ENCODE measurements at places on chromosomes 13 and 19. TPM values are rescaled to one million over a fixed set of nuclear protein-coding genes. Genes with fewer than 3 reads are reported as not detected.

DNA sequence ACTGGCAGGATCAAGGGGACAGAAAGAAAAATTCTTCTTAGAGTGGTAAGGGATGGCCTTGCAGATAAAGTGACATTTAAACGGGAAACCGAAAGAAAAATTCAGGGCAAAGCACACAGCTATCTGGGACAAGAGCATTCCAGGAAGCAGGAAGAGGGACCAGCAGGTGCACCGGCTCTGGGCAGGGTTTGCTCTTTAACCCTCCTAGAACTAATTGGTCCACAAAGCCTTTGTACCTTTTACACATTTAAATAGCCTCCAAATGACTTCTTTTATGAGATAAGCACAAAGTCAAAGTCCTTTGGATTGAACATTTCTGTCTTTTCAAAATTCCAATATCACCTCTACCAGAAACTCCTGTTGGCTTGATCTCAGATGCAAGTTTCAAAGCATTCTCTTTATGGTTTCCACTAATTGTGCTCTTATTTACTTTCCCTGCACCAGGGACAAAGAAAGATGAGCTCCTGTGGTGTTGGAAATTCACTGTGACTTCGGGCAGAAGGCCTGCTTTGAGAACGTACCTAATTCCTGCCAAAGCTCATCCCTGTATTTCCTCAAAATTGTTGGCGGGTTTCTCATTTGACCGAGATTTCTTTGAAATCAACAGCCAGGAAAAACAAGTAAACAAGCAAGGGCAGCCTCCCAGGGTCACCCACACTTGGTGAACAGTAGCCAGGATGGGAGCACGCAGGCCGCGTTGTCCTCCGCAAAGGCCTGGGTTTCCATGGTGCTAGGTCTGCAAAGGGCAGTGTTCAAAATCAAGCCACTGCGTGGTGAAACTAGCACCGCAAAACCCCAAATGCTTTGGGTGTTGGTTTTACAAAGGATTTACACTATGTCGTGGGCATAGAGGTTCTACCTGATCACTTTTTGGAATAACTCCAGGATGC is 98.6 kb downstream of the IRS2 start:
- DNase-seq: no peak

The SHISA7 gene
- not detected for total RNA-seq

- DNase-seq: no peak
These were observed 326.0 kb downstream of the GPC6 start for GRCh38 chr13:93552596-93552995.

GRCh38 chr13:20828539-20829364 is 55.0 kb upstream of the EEF1AKMT1 start:
- peak; percentile 81 for DNase-seq

GRCh38 chr13:27405546-27406134 is 18.8 kb upstream of the GTF3A start:
- no peak for DNase-seq

- DNase-seq: peak; percentile 35
These were observed 109.7 kb downstream of the NUFIP1 start for GRCh38 chr13:44879452-44880058.

DNA sequence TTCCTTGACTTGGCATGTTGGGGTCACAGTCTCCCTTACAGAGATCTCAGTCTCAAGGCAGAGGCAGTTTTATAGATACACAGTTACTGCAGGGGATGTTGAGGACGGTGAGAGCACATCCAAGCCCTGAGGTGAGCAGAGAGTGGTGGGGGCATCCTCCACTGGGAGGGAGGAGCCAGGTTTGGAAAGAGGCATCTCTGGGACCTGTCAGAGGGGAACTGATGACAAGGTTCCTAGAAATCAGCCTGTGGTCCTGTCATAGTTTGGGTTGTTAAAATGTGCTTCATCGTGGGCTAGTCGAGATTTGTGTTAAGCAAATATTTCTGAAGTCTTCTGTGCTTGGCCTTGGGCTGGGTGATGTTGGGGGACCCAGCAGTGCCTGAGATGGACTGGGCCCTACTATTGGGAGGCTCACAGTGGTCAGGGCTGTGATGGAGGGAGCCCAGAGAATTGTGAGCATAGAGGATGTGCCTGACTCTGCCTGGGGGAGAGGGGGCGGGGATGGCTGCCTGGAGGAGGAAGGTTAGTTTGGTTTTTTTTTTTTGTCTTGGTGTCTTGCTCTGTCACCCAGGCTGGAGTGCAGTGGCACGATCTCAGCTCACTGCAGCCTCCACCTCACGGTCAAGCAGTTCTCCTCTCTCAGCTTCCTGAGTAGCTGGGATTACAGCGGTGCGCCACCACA is 3.9 kb downstream of the SUPT5H start:
- DNase-seq: no peak

- DNase-seq: no peak
These were observed 1643.4 kb upstream of the MIR17HG start for GRCh38 chr13:89704040-89704439.

- no peak for DNase-seq
These were observed 11.3 kb upstream of the POU2F2 start for GRCh38 chr19:42143341-42144234.

DNA sequence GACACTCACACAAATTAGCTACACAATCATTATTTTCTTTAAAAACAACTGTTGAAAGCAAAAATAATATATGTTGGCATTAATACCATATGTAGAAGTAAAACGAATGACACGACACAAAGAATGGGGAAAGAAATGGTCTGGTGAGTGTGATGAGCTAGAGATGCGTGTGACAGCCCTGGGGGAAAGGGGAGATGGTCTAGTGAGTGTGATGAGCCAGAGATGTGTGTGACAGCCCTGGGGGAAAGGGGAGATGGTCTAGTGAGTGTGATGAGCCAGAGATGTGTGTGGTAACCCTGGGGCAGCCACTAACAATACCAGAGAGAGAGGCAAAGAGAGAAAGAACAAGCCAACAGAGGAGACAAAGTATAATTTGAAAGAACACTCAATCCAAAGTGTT is 22.3 kb upstream of the LAMP1 start:
- no peak for DNase-seq

- no peak for DNase-seq
These were observed 37.6 kb upstream of the HOMER3 start for GRCh38 chr19:18978616-18979015.

- peak; percentile 66 for DNase-seq
These were observed at the start of gene LCP1 for GRCh38 chr13:46181840-46182490. Gene LCP1 (minus strand): TSS chr13:46182177. CDS start chr13:46159662, 22,515 bp downstream.

The RGCC gene
- 85.4 TPM for total RNA-seq

The CGB3 gene
- not detected for total RNA-seq

DNA sequence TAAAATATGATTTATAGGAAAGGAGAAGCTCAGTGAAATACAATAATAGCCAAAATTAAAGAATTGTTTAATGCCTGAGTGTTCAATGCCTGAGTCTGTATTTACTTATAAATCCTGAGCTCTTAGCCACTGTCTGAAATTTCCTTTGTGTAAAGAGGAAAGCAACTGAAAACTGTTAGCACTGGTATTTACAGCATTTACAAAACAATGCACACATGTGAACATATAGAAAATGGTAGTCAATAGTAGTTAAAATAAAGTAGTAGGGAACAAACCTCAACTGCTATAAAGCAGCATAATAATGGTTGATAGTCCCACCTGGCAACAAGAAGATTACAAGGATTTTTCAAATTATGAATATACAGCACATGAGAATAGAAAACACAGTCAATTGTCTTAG is 1137.1 kb upstream of the ATXN8OS start:
- DNase-seq: no peak

GRCh38 chr13:50309318-50309717 is 294.1 kb downstream of the KCNRG start:
- no peak for DNase-seq

DNA sequence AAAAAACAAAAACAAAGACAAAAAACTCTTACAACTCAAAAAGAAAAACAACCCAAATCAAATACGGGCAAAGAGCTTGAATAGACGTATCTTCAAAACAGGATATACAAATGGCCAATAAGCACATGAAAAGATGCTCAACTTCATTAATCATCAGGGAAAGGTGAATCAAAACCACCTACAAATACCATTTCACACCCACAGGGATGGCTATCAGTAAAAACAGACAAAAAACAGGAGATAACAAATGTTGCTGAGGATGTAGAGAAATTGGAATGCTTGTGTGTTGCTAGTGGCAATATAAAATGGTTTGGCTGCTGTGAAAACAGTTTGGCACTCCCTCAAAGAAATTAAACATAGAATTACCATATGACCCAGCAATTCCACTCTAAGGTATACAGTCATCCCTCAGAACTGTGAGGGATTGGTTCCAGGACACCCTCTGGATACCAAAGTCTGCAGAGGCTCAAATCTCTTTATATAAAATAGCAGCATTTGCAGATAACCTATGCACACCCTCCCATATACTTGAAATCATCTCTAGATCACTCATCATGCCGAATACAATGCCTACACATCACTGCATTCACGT is 29.7 kb downstream of the MLLT1 start:
- DNase-seq: no peak

DNA sequence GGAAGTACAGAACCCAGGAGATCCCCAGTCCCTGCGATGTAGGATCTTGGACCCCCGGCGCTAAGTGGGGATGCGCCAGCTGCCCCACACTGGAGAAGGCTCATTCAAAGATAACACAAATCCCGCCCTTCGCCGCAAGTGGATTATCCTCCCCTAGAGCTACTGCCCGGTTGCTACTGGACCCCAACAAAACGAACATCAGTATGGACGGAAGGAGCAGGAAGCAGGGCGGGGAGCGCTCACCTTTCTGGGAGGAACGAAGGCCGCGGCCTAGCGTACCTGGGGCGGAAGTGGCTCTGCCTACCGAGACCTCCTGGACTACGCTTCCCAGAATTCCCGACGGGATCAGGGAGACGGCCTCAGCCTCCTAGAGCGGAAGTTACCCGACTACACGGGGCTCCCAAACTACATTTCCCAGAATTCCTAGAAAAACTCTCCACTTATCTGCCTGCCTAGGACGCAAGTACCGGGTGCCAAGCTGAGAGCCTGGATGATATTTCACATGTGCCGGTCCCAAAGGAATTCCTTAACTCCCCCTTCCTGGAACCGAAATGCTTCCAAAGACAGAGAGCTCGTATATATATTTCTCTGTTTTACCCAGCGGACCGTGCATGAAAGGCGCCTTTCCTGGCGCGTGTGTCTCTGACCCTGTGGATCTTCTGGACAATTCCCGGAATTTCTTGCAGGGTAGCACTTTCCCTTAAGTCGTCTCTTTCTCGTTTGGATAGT is at the start of gene ZNF112:
Gene ZNF112, minus strand, starts transcription at position 298 of the 729 bp plus-strand sequence. CDS start 16,141 bp downstream, outside the sequence.
- no peak for DNase-seq

Data from natural killer cell (primary cell).